ENCODE measurements at places on chromosomes 7 and 10.

- DNase-seq: no peak
Observed at GRCh38 chr7:68922850-68923249, 675.4 kb upstream of the AUTS2 start.

- peak; percentile 21 for DNase-seq
Observed at GRCh38 chr10:77361426-77361825, 276.2 kb downstream of the KCNMA1 start.

GRCh38 chr10:50512743-50513416, 110.9 kb downstream of the SGMS1 start:
- DNase-seq: no peak

DNA sequence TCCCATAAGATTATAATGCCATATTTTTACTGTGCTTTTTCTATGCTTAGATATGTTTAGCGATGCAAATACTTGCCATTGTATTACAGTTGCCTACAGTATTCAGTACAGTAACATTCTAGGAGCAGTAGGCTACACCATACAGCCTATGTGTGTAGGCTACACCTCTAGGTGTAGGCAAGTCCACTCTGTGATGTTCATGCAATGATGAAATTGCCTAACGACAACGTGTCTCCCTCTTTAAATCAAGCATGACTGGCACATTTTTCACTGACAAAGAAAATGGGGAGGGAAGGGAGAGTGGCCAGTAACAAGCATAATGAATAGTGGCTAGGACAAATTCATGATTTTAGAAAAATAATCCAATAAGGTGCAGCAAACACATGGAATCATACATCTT, 1.7 kb downstream of the NCAPG2 start:
- no peak for DNase-seq

GRCh38 chr10:3342771-3343170, 170.2 kb upstream of the PITRM1 start:
- no peak for DNase-seq

DNA sequence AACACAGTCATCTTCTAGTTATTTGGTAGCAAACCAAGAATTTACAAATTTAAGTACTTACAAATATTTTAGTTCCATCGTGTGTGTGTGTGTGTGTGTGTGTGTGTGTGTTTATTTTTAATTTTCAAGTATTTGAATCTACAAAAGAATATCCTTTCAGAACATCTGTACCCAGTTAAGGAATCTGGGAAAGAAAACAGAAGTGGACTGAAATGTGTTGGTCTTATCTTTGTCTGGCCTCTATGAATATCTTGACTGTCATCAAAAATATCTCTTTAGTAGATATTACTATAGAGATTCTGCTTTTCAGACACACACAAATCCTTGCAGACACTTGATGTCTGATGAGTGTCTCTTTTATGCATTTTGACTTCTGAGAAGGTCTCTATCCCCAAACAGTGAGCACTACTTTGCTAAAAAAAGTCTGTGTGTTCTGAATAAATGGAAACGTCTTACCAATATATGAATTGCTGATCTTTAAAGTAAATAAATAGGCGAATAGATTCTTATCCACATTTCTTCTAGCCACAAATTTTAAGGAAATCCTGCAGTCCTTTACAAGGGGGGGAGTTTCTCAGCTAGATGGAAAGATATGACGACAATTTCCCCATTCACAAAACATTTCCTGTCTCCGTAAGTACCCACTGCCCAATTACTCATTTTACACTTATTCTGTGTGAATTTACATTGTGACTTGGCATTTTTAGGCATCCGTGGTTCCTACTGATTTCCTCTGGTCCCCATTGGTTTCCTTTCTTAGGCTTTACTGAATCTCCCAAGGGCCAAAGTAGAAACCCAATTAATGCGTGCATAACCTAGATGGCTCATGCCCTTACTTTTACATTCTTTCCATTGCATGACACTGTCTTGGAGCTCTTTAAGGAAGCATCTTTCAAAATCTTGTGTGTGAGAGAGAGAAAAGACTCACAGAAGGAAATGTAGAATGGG, 36.0 kb downstream of the NRCAM start:
- no peak for DNase-seq

DNA sequence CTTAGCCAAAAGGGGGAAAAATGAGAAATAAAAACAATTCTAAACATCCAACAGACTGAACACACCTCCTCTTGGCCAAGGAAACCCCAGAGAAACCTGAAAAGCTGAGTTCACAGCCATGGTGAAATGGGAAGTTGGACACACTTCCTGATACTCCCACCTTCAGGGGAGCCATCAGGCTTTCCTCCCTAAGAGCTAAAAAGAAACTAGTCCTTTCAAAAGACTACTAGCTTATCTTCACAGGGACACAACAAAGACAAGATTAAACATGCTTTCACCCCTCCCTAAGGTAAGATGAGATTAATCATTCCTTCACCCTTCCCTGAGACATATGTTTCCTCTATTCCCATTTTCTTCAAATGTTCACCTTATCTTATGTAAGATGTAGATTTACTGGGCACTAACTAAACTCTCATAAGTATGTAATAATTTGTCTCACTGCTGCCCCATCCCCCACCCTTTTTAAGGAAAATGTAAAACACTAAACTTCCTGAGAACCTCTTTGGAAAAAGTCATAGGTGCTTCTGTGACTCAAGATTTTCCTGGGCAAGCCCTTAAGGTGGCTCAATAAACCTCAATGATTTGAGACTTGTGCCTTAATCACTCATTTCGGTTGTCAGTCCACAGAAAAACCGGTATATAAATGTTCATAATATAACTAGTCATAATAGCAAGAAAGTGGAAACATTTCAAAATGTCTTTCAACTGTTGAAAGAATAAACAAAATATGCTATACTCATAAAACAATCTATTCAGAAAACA, 40.5 kb downstream of the HTR7 start:
- no peak for DNase-seq

DNA sequence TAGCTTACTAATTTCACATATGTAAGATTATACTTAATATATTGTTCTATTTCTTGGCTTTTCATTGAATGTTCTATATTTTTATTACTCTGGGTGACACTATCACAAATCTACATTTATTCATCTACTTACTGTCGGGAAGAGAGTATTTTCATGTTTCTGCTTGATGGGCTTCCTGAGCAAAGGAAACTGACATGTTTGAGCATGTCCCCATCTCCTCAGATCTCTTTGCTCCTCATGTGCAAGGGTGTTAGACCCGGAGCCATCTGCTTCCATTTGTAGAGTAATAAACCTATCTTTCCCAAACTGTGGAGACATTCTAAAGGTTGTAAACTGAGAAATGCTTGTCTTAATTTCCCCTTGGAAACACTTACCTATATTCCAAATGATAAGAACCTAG, 103.5 kb downstream of the LSMEM1 start:
- DNase-seq: no peak

DNA sequence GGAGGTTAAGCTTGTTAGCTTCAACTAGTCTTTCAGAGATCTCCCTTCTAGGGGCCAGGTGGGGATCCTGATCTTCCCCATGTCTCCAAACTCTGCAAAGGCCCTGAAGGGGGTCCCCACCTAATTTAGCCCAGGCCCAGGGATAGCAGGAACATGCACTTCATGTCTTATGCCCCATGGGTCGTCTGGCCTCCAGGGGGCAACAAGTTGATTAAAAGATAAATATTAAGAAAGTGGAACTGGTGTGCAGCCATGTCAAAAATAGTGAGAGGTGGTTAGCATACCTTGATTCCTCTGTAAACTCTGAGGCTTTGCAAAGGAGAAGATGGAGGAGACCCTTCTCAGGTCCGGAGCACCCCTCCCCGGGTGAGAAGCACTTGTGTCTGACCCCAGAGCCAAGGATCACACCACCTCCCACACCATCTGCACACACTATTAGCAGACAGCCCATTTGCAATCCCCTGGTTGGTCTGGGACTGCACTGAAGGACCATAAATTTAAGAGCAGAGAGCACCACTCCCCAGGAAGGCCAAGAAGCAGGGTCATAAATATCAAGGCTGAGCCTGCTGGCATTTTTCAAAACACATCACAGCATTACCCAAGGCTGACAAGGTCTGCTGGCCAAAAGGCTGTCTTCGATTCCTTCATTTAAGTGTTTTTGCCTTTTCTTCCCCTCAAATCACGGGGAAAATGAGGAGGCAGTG, 44.2 kb upstream of the LRRC18 start:
- DNase-seq: no peak
